Activated CD8-positive, alpha-beta memory T cell treated with anti-CD3 and anti-CD28 coated beads for 4 hours (primary cell): ENCODE measurements at places on chromosomes 11 and 22.

GRCh38 chr11:64856382-64857227 is 12.2 kb upstream of the CDC42BPG start:
- no peak for DNase-seq

DNA sequence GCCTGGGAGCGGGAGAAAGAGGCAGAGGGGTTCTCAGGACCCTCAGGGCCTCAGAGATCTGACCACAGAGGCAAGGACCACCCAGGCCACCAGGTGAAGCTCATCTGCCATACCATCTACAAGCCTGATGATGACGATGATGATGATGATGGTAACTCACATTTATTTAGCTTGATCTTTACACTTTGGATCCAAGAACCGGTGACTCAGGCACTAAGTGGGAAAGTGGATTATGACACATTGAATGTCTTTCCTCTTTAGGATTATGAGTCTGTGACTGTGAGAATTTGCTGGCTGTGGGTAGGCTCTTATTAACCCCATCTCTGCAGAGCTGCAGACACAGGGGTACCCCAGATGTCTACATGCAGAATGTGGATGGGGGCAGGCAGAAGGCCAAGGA is 110.3 kb downstream of the DSCAML1 start:
- DNase-seq, result no peak

DNA sequence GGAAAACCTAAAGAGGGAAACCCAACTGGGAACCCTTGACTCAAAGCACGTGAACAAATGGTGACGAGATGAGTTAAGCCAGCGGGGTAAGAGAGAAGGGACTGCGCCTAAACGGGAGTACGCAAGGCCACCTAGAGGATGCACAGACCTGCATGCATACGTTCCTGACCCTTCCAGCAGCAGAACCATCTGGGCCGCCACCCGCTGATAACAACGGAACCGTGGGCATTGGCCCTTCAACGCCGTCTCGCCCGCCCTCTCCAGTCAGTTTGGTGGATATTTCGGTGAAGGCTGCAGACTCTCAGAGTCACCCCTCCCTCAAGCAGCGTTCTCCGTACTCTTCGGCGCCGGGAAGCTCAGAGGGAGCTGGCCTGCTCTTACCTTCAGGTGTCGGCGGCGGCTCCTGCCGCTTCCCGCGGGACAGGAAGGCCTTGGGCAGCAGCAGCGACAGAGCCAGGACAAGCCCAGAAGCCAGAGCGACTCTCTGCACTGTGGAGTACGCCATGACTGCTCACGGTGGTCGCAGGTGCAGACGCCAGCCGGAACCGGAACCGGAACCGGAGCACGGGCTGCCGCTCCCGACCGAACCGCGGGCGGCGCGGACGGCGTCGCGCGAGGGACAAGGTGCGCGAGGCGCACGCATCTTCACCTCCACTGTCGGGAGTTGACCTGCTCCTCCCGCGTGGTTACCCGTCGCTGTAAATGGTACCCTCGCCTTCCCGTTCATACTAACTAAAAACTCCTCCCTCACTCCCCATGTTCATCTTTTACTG is at the start of gene RIC3:
Gene RIC3, minus strand, starts transcription at position 541 of the 773 bp plus-strand sequence. Its CDS starts 36 bp downstream, at position 505.
- DNase-seq, result peak; percentile 13

DNA sequence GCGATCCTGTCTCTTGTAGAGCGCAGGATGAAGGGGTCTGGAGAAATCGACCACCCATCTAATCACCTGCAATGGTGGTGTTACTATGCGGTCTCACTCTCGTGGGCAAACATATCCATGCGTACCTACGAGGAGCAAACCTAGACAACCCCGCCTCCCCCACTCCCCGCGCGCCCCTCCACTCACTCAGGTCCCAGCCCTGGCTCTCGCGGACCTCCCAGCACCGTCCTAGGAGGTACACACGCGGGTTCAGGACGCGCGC is 887 bp downstream of the TRPC6 start:
- DNase-seq, result no peak

DNA sequence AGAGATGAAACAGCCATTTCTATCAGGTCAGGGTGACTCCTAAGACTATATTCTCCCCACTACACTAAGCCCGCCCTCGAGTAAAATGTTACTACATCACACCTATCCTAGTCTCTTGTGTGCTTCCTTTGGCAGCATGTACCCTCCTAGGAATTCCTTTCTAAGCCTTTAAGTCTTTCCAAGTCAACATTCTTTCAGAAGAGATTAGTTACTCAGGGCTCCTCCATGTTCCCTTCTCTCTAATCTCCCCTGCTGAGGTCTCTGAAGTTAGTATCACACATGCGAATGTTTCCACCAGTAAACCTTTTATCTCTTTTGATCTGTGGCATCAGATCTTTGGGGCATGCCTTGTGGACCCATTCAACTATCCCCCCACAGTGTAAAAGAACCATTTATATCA is 873.7 kb upstream of the FAT3 start:
- DNase-seq, result no peak

GRCh38 chr11:129364143-129364654 is 11.4 kb upstream of the BARX2 start:
- peak; percentile 45 for DNase-seq

- DNase-seq, result no peak
These were observed 96.2 kb upstream of the NTM start for GRCh38 chr11:131274233-131274632.

DNA sequence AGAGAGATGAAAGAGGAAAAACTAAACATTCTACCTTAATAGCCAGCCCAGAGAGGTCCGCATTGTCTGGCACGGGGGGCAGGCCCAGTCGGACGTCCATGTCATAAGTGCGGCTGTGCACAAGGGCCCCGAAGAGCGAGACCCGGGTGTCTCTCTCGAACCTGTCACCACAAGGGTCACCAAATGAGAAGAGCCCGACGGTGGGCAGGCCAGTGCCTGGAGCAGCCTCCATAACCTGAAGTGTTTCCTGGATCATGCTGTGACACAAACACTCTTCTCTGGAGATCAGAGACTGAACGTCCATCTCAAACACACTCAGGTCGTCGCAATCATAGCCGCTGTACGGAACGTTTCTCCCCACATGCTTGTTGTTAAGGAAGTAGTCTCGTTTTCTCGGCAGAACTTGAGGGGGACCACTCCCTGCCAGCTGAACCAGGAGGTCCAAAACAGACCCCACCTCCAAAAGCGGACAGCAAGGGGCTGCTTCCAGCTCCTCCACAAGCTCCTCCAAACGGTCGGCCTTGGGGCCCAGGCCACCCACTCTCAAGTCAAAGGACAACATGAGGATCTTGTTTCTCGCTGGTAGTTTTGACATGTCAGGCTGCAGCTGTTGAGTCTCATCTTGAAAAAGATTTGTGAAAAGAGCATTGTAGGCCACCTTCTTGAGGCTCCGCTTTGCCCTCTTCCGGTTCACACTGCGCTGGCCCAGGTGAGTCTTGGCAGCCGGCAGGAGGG is 971 bp downstream of the TUBGCP6 start:
- DNase-seq, result no peak

GRCh38 chr11:96155627-96156378 is 187.2 kb downstream of the MAML2 start:
- DNase-seq, result peak; percentile 44

DNA sequence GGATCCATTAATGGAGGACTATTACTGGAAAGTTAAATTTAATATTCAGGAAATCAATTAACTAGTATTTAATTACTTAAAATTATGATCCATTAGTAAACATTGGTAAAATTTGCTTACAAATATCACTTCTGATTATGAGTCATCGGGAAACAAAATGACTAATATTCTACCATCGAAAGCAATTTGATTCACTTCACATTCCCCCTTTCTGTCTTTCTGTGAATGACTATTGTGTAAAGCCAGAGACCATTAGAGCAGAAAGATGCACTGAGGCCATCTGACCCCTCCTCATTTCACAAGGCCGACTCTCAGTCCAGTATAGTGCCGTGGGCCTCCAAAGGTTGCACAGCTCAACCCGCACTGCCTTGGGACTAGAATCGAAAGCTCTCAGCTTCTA is 619.0 kb downstream of the OPCML start:
- no peak for DNase-seq

DNA sequence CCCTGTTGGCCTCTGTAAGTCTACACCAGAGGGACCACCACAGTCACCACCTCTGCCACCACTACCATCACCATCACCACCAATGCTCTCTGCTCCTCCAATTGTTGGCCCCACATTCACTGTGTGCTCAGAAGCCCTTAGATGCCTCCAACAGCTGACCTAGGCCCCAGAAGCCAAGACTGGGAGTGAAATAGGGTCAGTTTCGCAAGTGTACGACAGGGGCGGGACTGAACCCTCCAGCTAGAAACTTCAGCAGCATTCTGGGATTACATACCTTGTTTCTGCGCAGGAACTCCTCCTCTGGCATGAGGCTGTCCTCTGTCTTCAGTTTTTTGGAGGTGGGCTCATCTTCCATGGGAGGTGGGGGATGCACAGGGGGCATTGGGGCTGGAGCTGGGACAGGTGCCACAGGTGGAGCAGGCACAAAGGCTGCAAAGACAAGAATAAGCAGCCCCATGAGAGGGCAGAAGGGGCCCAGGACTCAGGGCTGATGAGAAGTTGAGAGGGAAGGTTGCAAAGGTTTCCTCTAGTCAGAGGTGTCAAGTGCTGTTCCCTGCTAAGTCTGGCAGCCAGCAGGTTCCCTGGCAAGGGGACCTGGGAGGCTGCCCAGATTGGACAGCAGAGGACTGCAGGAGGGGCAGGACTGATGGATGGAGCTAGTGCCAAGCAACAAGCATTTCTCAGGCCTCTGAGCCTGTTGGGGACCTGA is 10.2 kb upstream of the TBC1D10A start:
- no peak for DNase-seq

- DNase-seq, result no peak
These were observed 9.2 kb upstream of the CHST1 start for GRCh38 chr11:45674481-45675190.

GRCh38 chr11:102143867-102144266 is 33.6 kb downstream of the YAP1 start:
- no peak for DNase-seq

DNA sequence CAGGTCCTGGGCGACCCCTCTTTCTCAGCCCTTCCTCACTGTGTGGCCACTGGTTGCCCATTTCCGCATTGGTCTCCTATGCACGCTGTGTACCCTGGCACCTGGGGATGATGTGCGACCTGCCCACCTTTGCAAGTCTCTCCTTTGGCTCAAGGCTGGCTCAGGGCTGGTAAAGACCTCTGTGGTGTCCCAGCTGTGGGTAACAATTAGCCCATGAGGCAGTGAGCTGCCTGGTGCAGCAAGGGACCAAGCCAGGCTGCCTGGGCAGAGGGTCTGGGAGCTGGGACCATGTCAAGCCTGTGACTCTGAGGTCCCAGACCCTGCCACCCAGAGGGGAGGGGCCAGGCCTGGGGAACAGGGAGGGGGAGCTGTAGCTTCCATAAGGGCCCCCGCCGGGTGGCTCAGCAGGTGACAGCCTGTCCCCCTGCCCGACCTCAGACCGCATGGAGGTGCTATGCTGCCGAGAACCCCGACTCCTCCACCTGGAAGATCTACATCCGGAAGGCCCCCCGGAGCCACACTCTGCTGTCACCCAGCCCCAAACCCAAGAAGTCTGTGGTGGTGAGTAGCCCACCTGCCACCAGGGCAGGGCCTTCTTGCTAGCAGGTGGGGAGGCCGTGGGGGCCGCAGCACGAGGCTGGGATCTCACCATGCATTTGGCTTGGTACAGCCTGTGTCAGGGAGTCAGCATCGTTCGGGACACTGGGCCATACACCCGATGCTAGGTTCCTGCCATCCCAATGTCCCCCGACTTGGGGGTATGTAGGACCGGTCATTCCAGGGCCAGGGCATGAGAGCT is 112.5 kb downstream of the KCNQ1OT1 start:
- DNase-seq, result no peak

DNA sequence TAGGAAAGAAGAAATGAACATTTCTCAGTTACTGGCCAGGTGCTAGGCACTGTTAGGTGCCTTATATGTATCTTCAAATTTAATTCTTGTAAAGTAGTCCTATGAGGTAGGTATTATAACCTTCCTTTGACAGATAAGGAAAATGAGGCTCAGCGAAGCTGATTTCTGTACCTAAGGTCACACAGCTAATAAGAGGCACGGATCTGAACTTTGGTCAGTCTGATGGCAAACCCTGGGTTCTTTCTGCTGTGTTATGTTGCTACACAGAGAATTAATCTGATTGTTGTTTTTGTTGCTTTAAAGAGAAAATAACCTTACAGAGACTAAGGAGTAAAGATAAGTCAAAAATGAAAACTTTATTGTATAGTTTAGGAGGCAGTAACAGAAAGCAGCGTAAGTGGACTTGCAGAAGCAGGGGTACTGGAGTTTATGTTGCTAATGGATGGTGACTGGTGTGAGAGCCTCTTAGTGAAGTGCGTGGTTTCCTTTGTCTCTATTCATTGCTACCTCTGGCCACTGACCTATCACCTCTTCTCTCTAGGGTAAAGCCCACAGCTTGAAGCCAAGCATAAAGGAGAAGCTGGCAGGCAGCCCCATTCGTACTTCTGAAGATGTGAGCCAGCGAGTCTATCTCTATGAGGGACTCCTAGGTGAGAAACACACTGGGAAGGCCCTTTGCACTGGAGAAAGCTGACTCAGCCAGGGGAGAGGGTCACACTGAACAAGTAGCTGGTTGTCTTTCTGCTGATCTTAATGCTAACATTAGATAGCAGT is 38.3 kb downstream of the MADD start:
- no peak for DNase-seq

GRCh38 chr22:50107529-50107928 is 17.7 kb downstream of the MOV10L1 start:
- no peak for DNase-seq

DNA sequence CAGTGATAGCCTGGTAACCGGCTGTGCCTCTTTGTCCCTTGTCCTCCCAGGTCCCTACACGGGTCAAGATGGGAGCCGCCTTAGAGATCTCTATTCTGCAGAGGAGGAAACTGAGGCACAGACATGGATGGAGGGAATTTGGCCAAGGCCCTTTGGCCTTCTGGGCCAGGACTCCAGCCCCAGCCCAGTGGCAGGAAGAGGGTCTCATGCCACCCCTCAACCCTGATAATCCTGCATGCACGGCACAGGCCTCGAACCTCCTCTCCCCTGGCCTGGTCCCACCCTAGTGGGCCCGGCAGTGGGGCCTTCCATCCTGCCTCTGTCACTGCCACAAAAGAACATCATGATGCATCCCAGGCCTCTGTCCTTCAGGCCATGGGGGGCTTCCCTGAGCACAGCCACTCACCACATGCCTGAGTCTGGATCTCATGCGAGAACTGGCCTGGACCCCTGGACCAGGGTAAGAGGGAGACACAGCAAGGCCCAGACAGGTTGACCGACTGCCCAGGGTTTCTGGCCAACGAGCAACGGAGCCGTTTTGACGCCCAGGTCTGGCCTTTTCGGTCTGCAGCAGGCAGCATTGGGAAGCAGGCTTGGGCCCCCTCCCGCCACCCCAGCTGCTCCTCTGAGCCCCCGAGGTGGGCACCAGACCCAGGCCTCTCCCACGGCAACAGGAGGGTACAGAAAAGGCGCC is 6.5 kb downstream of the LINC01488 start:
- DNase-seq, result no peak
